Activated CD4-positive, alpha-beta T cell treated with anti-CD3 and anti-CD28 coated beads for 1 hour (primary cell): ENCODE measurements at places on chromosomes 2 and 18.

- no peak for DNase-seq
Observed at GRCh38 chr2:62731275-62731674, 25.8 kb downstream of the EHBP1 start.

DNA sequence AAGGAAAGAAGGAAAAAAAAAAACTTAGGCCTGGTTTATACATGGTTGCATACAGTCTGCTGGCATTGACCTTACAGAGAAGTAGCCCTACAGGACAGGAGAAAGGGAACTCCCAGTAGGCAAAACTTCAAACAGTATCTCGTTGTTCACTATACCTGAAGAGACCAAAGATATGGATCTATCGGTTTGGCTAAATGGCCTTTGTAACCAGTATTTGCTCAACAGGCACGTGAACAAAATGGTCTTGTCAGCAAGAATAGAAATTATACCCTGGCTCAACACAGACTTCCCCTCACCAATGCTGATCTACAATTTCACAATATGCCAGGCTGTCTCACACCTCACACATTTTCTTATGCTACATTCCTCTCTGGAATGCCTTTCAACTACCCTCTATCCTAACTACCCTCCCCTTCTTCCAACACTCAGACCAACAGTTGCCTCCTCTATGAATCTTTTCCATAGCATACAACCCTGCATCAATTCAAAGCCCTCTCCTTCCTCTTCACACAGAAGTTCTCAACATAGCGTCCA is 13.7 kb downstream of the HYCC2 start:
- no peak for DNase-seq

GRCh38 chr2:110903548-110903947 is 171.2 kb downstream of the ACOXL start:
- no peak for DNase-seq

DNA sequence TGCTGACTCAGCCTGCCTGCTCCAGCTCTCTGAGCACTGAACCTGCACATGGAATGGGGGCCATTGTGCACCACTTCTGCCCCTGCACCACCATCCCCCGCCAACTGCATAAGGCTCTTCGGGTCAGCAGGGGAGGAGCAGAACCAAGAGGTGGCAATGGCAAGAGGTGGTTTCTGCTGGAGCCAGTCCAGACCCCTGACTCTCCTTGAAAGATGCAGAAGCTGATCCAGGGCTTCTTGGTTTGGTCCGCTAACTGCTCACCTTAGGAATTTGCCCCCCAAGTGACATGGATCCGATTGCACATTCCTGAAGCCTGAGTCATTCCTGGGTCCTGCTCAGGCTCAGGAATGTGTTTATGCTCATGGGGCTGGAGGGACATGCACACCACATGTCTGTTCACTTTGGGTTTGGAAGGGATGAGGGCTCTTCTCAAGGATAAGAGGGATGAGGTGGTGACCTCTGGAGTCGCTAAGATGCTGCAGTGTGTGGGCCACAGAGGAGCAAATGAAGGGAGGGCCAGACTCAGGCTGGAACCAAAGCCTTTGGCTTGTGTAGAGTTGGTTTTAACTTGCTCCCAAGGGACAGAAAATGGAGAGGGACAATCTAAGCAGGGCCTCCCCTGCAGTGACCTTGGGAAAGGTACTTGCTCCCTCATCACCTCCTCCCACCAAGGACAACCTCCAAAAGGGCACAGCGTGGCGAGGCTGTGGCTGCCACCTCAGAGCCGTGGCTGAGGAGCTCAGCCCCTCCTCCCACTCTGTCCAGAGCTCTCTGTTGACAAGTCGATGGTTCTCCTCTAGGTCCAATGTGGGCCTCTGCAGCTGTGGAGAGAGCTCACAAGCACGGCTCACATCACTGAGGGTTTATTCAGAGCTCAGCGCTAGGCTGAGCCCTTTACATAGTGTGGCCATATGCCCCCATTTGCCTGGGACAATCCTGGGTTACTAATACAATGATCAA is 66.2 kb downstream of the HS1BP3 start:
- DNase-seq, result no peak

DNA sequence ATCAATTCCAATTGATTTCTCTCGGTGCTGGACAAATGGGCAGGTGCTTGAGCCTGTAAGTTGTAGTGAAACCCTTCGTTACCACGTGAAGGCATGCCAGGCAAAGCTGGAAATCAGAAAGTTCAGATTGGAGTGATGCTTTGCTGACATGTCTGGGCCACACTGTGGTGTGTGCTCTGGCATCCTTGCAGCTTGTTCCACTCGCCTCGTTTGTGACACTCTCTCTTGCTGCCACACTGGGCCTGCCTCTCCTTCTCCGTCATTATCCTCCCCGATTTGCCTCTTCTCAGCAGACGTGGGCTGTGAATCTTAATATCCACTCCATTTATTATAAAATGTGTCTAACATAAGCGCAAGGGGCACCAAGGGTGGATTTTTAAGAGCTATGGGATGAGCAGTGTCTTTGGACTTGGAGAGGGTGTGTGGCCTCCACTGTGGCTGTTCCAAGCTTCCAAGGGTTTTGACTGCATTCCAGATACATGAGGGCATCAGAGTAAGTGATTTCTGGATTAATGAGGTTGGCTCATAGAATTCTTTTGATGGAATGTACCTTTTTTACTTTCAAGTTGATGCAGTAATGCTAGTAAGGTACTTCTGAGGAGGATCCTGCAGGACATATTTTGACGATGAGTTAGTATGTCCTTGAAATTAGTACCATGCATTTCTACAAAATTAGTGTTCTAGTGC is 238.8 kb downstream of the TPGS2 start:
- no peak for DNase-seq

DNA sequence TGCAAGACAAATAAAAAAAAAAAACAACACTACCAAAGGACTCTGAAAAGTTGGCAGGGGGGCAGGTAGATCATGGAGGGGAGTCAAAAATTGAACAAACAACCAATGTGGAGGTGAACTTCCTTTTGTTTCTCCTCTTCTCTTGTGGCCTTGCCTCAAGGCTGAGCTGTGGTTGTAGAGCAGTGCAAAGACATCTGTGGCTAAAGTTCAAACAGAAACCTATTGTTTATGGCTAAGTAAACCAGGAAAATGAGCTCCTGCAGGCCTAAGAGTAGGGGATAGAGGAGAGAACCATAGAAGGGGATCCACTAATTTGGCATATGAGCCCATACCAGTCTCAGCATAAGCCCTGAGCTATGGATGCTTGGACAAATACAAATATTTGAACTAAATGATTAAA is 40.2 kb upstream of the EGR4 start:
- no peak for DNase-seq

GRCh38 chr2:10493634-10494281 is 45.6 kb upstream of the ODC1 start:
- peak; percentile 63 for DNase-seq

DNA sequence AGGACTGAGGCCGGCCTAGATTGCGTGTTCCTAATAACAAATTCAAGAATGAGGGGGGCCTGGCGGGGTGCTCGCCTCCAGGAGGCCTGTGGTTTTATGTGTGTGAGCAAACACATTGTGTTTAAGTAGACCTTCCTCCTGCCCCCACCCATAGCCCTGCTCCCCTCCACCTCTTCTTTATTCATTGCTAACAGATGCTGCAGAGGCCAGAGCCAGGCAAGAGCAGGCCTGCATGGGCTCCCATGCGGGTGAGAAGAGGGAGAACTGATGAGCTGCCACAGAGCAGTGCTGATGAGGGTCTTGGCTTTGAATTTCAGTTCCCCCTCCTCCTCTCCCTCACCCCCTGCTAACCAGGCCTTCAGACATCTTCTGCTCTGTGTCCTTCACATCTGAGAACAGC is 154.6 kb downstream of the OSR1 start:
- DNase-seq, result no peak

DNA sequence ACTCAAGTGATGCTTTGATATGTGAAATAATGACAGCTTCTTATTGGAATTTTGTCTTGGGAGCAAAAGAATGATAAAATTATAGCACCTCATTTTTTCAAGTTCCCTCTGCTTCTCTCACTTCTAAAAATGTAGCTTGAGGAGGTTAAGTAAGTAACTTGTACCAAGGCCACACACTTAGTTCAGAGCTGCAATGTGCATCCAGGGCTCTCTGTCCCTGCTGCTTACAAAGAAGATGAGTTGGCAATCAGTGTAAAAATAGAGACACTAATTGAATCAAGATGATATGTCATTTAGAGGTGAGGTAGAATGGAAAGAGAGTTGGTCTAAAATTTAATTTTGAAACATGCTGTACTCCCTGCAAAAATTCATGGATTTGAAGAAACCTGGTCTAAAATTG is 312.0 kb upstream of the TNP1 start:
- DNase-seq, result no peak

DNA sequence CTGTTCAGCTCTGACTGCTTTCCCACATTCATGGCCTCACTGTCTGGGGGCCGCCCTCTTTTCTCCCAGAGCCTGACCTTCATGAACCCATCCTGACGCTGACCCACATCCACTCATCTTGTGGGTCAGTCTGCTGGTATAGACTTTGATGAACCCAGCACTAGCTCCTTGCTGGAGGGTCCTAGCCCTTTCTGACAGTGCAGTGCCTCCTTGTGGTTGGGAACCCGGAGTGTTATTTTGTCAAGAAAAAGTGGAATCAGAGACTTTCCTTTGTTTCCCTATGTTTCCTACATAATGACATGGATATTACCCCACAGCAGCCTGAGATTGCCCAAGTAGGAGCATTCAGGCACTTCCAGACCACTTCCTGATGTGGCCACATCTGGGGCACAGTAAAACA is 19.3 kb upstream of the OSR1 start:
- DNase-seq, result no peak

- DNase-seq, result peak; percentile 7
Observed at GRCh38 chr18:79520478-79521390, 125.0 kb downstream of the NFATC1 start.

DNA sequence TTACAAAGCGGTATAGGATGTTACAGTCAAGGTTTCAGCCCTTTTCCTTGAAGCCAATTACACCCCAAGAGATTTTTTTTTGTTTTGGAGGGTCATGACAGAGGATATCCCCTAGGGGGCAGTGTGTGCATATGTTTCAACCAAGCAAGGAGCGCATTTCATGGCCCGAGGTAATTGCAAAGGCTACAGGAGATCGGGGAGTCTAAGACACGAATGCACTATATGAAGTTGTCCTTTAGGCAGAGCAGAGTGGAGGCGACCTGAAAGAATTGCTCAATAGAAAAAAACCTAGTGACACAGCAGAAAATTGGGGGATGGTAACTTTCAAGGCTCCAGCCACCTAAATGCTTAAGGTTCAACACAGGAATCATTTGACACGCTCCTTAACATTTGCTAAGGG is 219.8 kb upstream of the PARD3B start:
- peak; percentile 33 for DNase-seq

- DNase-seq, result no peak
Observed at GRCh38 chr2:85702800-85703199, 8.6 kb downstream of the GNLY start.
